HS-27A (cell line): ENCODE measurements at places on chromosomes 16 and 17.

- peak; percentile 29 for DNase-seq
Measured at GRCh38 chr17:40168262-40168832, 8.9 kb upstream of the RAPGEFL1 start.

DNA sequence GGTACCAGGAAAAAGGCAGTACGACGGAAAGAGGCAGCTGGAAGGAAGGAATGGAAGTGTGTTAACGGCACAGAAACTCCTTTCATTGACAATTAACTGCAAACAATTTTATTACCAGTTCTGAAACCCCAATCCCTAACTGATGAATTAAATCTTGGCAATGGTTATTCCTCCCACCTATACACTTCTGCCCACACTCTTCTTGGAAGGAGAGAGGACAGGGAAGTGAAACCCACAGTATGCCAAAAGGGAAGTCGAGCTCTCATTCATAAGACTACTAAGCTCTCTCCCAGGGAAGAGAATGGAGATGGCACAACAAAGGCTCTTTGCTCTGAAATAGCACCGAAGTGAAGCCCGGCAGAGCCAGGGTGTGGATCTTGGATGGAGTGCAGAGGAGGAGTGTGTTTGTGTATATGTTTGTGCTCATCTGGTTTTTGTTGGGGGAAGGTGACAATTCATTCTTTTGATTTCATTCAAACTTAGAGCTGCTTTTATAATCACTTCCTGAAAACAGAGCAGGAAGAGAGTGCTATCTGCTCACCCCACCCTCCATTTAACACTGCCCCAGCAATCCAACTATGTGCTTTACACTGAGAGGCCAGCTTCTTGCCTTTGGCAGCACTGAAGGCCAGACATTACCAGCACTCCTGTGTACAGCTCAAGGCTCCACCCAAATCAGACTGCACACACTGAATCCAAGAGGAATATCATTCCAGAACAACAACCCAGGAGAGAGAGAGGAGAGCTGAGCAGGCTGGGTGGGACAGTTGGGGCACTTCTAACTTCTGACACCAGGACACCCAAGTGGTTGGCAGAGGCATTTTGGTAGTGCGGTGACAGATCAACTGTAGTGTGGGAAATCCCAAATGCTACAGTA lies 68.7 kb downstream of the HIC1 start:
- DNase-seq = no peak

DNA sequence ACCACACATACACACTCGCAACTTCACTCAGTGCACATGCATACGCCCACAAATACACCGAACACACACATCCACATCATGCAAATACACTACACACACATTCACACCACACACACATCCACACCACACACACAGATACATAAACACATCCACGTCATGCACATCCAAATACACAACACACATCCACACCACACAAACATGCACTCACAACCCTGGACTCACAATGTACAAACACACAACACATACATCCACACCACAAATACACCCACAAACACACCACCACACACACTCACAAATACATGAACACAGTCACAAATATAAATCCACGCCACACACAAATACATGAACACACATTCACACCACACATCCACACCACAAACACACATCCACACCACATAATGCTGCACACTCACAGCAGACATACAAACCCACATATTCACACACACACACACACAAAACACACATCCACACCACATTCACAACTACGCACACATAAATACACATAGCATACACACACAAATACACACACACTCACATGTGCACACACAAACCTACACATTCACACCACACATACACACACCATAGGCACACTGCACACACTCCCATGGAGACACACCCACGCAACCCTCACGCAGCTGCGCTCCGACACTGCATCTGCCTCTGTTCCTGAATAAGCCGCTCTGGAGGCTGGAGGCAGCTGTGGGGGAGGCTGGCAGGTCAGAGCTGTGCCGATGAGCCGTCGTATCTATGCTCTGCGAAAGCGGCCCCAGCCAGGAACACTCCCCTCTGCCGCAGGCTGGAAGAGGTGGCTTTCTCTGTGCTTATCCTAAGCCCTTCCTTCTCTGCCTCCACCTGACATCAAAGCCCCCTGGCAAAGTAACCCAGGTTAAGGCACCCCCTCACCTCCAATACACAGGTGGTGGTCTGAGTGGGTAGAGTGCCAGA lies 141.8 kb downstream of the GRIN2A start:
- no peak for DNase-seq

DNA sequence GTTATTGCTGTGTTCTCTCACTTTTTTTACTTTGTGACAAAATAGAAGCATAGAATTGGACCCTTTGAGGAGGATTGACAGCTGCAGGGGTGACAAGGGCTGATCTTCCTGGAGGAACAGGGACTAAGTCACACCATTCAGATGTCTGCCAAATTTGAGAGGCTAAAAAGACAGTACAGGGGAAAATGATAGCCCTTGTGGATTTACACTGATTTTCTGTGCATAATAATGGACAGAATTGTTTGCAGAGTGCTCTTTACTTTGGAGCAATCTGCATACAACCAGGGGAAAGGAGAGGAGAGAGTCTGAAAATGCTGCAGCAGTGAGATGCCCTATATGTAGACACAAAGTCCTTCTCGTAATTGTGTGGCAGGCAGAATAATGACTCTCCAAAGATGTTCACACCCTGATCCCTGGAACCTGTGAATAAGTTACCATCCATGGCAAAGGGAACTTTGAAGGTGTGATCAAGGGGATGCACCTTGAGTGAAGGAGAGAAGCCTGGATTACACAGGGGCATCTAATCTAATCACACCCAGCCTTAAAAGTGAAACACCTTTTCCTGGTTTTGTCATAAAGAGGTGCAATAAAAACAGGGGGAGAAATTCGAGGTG lies 221.4 kb upstream of the CPHXL start:
- DNase-seq = no peak
